ENCODE measurements at places on chromosomes 11 and 22. TPM values are rescaled to one million over a fixed set of nuclear protein-coding genes. Genes with fewer than 3 reads are reported as not detected.

- DNase-seq = no peak
Measured at GRCh38 chr11:36431429-36432092, 78.5 kb downstream of the TRAF6 start.

DNA sequence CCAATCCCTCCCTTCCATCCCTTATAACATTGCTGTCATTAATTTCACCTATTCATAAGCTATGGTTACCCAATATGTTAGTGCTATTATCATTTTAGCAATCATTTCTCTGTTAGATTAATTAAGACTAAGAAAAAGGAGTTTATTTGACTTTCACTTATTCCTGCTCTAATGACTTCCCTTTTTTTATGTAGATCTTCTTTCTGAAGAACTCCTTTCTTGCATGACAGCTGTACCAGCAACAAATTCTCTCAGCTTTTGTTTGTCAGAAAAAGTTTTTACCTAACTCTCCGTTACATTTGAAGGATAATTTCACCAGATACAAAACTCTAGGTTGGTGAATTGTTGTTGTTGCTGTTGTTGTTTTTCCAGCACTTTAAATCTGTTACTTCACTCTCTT is 28.6 kb upstream of the OR8B8 start:
- no peak for DNase-seq

DNA sequence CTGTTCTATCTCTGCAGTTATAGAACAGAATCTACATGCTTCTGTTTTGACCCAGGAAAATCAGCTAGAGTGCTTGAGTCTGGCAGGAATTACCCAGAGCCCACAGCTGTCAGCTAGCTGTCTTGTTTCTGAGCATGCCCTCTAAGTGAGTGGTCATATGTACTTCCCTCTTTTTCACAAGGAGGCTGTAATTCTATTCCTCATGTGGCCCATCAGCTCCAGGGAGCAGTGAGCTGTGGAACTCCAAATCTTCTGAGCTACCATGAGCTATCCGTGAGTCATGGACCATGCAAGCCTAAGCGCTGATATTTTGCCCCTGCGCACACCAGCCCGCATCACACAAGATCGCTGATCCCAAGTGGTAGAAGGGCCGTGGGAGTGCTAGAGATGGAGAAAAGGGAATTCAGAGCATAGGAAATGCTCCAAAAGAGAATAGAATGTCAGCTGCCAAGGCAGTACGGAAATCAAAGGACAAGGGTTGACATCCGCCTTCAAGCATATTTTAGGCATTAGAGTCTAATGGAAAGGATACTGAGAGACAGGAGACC is 5.4 kb downstream of the FJX1 start:
- no peak for DNase-seq

DNA sequence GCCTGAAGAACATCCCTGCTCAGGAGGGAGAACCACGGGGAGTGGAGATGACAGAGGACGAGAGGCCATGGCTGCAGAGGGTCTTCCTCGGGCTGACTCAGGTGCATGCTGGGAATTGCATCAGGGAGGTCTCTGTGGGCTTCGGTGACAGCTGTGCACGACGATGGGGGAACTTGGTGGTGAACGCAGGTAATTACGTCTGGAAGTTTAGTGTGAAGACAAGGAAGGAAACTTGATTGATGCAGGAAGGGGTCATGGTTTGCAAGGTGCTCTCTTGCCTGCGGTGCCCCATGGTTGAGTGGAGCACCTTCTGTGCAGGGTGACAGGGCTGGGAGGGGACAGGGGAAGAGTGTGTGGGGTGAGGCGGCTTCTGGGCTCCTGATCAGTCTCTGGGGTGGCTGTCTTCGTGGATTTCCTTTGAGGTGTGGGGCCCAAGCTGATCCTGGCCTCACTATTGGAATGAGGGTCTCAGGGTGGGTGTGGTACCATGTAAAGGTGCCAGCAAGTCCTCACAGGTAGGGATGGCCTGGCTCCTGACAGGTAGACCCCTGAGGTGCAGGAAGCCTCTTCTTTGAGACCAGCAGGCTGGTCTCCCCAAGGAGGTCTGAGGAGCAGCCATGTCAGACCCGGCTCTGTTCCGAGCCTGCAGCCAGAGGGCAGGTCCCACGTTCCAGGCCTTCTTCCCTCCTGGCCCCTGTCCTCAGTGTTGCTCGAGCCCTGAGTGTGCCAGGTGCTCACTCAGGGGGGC is 1020.1 kb downstream of the TBC1D22A start:
- no peak for DNase-seq

GRCh38 chr22:29014293-29014692 is 47.3 kb downstream of the C22orf31 start:
- no peak for DNase-seq

DNA sequence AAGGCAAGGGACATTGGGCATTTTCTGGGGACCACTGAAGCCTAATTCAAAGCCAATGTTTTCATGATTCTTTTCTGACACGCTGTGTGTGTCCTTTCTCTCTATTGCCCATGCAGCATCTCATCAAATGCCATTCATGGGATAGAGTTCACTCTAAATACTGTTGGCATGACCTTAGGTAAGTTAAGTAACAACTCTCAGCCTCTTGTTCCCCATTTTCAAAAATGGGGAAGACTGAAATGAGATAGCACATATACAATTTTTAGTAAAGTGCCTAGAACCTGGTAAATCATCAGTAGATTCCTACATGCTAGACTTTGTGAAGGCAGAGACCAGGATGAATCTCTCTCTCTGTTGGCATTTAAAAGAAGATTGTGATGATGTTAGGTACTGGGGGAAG is 12.7 kb upstream of the OR52K2 start:
- DNase-seq = no peak

DNA sequence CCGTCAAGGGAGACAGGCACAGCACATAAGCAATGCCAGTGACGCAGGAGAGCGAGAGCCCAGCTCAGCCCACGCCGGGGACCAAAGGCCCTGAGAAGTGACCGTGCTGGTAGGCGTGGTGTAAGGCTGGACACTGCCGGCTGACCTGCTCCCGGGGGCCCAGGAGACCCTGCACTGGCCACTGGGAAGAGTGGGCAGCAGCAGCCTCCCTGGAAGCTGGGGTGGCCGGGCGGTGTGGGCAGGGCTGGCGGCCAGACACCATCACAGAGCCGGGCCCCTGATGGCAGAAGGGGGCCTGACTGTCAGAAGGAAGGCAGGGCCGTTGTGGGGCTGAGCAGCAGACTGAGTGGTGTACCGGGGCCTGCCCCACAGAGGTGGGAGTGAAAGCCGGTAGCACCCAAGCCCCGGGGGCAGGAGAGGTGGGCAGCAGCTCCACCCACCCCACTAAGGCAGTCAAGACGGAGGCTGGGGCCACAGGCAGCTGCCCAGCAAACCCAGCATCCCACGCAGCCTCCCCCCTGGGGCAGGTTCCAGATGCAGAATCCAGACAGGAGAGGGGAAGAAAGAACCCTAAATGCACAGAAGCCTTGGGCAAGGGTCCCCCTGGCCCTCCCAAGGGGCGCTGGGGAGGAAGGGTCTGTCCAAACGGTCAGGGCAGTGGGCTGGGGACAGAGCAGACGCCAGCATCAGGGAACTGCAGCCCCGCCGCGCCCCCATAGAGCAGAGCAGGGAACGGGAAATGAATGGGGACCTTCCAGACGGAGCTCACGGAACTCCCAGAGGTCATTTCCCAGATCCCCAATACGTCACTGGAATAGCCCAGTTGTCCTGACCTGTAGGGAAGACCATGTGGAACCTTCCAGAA is 205.2 kb downstream of the BRD1 start:
- DNase-seq = no peak

DNA sequence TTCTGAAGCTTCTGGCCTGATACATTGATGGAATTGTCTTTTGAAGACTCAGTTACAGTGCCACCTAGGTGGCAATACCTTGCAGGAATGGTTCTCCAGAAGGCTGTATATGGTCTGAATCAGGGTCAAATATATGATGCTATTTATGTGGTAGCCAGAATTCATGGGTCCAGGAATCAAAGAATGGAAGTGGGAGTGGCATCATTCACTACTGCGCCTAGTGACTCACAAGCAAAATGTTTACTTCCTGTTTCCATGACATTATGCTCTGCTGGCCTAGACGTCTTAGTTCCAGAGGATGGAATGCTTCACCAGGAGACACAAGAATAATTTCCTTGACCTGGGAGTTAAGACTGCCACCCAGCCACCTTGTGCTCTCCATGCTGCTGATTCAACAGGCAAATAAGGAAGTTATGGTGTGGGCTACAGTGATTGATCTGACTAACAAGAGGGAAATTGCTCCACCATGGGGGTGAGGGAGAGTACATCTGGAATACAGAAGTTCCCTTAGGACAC is 491.8 kb downstream of the ETS1 start:
- DNase-seq = no peak

SYT7 gene
- not detected for total RNA-seq

SLC22A6 gene
- not detected for total RNA-seq

- DNase-seq = no peak
Measured at GRCh38 chr22:32020117-32020516, 22.9 kb upstream of the SLC5A1 start.

- no peak for DNase-seq
Measured at GRCh38 chr11:80365980-80366379, 925.1 kb upstream of the TENM4 start.

CNTN5 gene
- total RNA-seq = not detected

DNA sequence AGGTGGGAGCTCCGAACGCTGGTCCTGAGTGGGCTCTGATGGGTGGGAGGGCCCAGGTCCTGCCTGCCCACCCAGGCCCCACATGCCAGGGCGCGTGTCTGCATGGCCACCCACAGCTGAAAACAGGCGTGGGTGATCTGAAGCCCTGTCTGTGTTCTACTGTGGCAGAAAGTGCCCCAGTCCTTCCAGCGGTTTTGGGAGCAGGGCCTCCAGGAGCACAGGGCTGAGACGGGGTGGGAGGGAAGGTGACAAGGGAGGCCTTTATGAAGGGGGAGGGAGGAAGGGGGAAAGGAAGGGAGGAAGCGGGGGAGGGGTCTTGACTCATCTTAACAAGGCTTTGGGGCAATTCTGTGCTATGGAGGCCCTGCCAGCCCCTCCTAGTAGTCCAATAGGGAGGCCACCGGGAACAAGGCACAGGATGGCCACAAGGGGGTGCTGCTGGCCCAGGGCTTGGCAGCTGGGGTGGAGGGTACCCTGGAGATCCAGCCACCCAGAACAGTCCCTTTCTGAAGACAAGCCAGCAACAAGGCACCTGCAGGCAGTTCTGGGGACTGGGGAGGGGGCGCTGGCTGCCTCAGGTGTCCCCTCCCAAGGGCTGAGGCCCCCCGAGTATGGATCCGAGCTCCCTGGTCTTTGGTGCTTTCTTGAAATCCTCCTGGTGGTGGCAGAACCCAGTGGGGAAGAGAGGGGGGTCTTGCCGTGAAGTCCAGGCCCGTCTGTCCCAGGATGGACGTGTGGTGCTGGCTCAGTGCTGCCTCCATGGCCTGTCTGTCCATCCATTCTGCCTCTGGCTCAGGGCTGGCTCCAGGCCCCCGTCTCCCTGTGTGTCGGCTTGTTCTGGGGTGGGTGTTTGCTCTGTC is 6.3 kb upstream of the FADS3 start:
- DNase-seq = peak; percentile 79

MMP12 gene
- not detected for total RNA-seq

PRR33 gene
- total RNA-seq = not detected

NEU3 gene
- 10.7 TPM for total RNA-seq

GRCh38 chr22:45212306-45212709 is 28.4 kb downstream of the KIAA0930 start:
- DNase-seq = no peak

APOA1 gene
- total RNA-seq = 0.92 TPM

- DNase-seq = no peak
Measured at GRCh38 chr11:12842933-12843636, 166.0 kb upstream of the RASSF10 start.

RIBC2 gene
- total RNA-seq = 0.98 TPM

STIP1 gene
- 37.0 TPM for total RNA-seq

GRCh38 chr11:59207988-59208451 is 4.7 kb downstream of the MPEG1 start:
- peak; percentile 9 for DNase-seq

DNA sequence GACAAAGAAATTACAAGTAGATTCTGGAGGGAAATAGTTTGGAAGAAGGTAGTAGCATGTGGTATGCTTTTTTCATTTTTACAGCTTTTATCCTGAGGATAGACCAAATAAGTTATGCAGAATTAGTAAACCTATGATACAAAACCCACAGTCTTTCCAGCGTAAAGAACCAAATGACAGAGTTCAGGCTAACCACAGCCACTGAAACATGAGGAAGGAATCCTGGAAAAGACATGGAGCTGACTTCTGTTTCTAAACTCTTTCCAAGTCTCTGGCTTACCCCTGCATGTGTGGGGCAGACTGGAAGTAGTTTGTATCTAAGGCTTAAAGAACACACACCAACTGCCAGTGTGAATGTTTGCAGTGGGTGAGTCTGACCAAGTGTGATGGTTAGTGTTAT is 258.4 kb upstream of the TENM4 start:
- DNase-seq = no peak

DNA sequence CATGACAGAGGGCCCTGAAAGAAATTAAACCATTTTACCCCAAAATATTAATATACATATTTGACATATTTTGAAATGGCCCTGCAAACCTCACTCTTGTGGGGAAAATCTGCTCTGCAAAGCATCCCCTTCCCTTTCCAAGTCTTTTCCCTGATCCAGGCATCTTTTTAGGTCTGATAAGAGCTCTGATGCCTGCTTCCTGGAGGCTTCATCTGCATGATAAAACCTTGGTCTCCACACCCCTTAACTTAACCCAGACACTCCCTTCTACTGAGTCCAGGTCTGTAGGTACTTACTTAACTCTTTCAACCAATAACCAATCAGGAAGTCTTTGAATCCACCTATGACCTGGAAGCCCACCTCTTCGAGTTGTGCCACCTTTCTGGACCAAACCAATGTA is 1.8 kb upstream of the LGALS12 start:
- no peak for DNase-seq

DNA sequence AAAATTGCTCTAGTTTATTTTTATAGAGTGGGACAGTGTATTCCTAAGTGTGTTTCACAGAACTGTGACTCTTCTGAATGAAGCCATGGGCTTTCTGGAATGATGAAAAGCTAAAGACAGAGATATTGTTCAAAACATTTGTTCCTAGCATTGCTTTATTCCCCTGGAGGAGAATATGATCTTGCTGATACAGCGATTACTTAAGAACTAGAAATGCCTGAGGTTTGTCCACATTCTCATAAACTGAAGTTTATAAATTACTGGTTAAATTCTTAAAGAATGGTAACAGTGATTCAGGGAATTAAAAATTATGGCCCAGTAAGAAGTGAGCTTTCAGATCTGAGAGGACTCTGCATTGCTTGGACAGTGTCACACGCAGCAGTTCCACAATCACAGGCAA is 690.3 kb downstream of the FAM181B start:
- no peak for DNase-seq

DNA sequence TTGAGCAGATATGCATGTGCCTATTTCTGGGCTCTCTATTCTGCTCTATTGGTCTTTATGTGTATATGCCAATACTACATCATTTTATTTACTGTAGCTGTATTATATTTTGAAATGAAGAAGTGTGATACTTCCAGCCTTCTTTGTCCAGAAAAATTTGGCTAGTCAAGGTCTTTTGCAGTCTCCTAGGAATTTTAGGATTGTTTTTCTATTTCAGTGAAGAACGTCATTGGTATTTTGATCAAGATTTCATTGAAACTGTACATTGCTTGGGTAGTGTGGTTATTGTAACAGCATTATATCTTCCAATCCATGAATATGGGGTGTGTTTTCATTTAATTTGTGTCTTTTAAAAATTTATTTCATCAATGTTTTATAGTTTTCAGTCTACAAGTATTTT is 400.3 kb downstream of the AASDHPPT start:
- DNase-seq = no peak

CATSPERZ gene
- not detected for total RNA-seq

Data from CD8-positive, alpha-beta T cell (primary cell).